Stimulated activated CD8-positive, alpha-beta memory T cell treated with anti-CD3 and anti-CD28 coated beads, Interleukin-12 subunit alpha, Interleukin-12 subunit beta, amount 100 ng/mL, for 1 hour (primary cell): ENCODE measurements at places on chromosomes 3 and 15.

DNA sequence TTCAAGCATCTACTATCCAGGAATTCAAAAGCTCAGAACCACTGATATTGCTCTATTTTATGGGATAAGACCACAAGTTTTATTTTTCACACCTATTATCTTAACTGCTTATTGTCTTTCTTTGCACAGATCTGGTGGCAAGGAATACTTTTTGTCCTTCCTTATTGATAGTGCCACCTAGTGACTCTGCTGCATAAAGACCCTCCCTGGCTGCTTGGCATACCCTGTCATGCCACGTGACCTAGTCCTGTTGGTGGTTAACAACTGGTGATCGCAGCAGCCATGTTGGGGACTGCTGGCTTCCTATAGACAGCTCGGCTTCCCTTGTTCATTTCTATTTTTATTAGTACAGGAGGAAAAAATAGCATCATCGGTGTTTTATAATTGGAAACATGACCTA is 236.3 kb downstream of the MEX3B start:
- DNase-seq: no peak

DNA sequence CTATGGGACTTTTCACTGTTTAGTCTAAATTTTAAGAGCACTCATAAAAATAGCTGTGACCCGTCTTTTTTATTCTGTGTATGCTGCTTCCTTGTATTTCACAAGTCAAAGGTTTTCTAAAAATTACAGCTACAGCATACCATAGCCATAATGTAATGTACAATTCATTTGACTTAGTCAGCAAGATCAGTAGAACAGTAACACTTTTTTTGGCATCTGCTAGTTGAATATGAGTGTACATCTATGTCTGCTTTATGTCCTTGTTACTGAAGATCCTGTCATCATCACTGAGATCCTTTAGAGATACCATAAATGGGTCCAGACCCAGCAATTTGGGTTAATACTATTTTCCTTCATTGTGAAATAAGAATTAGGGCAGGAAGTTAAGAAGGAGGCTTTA is 42.2 kb downstream of the CMSS1 start:
- DNase-seq: no peak

GRCh38 chr3:124202754-124203153 is 210.8 kb upstream of the ROPN1 start:
- no peak for DNase-seq

- no peak for DNase-seq
Measured at GRCh38 chr3:20945892-20946291, 759.9 kb upstream of the SGO1 start.

DNA sequence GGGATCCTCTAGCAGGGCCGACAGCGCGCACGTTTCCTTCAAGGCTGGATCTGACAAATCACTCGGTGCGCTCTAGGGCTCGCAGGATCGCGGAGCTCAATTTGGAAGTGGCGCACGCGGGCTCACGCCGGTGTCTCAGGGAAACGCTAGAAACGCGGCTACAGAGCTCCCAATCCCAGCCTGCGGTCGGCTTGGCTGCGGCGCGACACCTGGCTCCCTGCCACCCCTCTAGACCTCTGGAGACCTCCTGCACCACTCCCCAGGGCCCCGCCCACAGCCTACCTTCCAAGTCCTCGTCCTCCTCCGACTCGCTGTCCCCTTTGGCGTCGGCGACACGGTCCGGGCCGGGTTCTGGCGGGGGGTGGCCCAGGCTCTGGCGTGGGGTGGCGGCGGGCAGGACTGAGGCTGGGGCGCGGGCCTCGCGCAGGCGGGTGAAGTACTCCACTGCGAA is 596 bp downstream of the PRKAR2A start:
- peak; percentile 15 for DNase-seq
